ENCODE measurements at places on chromosomes 3 and 15.

- DNase-seq = no peak
Observed at GRCh38 chr3:120763601-120764000, 21.1 kb downstream of the GTF2E1 start.

GRCh38 chr15:23690015-23690414, 2.9 kb upstream of the NDN start:
- DNase-seq = no peak

GRCh38 chr3:64164349-64164748, 60.9 kb downstream of the PRICKLE2 start:
- DNase-seq = no peak

DNA sequence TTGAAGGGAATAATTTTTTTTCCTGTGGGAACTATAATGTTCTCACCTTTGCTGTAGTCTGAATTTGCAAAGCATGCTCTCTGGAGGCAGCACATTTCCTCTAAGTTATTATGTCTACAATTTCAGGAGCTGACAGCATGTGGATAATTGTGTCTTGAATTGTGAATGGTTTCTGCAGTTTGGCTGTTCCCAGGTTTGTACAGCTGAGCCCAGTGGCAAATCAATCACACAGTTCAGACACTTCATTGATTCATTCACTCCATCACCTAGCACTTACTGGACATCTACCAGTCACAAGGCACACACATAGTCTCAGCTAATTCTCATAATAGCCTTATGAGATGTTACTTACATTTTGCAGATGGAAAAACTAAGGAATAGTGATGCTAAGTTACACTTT, 219.0 kb upstream of the ROPN1 start:
- no peak for DNase-seq

- no peak for DNase-seq
Observed at GRCh38 chr3:121517953-121518655, 27.7 kb downstream of the POLQ start.

DNA sequence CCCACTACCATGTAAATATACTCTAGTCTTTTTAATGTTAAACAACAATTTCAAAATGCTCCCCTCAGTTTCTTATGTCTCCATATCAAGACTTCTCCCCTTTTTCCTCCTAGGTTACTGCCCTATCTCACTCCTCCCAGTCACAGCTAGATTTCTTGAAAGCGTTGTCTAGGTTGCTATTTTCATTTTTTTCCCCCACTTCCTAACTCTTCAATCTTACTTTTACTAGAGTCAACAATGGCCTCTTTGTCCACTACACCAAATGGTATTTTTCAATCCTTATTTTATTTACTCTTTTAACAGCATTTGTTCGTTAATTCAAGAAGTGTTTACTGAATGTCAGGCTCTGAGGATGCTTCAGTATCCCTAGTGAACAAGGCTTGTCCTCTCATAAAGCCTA, 84.4 kb downstream of the VPS8 start:
- no peak for DNase-seq

- DNase-seq = no peak
Observed at GRCh38 chr3:24155276-24155675, 210.2 kb downstream of the NR1D2 start.

GRCh38 chr3:182148360-182148759, 436.6 kb downstream of the SOX2 start:
- DNase-seq = no peak

DNA sequence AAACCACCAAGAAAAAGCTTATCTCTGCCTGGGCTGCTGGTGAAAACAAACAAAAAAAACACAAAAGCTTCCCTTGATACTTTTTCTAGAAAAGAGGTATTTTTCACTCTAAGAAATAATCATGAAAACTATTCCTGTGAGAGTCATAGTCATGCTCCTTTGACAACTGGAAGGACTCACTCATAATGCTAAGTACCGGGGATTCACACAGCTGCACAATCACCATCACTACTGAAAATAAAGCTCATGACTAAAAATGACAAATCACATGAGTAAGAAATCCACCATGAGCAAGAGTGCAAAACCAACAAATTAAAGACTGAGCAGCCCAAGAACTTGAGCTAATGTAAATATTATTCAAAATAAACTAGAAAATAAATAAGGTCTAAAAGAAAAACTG, 10.6 kb upstream of the POU1F1 start:
- no peak for DNase-seq

DNA sequence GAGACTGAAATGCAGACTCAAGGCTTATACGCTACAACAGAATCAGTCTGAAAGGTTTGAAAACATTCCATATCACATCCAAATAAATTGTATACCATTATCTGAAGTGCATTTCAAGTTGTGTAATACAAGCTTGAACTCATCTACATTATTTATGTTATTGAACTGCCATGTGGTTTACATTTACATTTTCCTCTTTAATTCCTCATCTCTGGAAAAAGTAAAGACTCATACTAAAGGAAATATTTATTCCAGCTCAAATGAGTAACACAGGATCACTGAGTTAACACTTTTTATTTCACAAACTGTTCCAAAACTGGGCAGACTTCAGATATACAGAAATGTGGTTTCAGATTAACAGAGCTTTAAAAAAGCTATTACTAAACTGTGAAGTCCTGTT, 282.5 kb downstream of the ULK4 start:
- DNase-seq = no peak

DNA sequence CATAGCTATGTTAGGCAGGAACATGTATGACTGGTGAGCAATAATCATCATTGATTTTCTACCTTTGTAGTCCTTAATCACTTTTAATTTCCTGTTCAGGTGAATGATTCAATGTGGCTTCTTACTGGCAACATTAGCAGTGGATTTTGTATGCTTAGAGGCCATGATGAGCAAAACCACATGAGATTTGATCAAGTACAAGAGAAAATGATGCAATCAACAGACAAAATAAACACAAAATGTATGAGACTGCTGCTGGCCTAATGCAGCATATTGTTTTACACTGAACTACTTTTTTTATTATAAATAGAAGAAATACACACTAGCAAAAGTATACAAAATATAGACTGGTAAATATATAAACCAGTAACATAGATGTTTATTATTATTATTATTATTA, 47.5 kb upstream of the SI start:
- no peak for DNase-seq

Measured in hippocampal formation (tissue), 2 donors.